ENCODE measurements at places on chromosomes 7 and 10.

GRCh38 chr7:128859232-128860157, 3.2 kb upstream of the ATP6V1F start:
- no peak for DNase-seq

DNA sequence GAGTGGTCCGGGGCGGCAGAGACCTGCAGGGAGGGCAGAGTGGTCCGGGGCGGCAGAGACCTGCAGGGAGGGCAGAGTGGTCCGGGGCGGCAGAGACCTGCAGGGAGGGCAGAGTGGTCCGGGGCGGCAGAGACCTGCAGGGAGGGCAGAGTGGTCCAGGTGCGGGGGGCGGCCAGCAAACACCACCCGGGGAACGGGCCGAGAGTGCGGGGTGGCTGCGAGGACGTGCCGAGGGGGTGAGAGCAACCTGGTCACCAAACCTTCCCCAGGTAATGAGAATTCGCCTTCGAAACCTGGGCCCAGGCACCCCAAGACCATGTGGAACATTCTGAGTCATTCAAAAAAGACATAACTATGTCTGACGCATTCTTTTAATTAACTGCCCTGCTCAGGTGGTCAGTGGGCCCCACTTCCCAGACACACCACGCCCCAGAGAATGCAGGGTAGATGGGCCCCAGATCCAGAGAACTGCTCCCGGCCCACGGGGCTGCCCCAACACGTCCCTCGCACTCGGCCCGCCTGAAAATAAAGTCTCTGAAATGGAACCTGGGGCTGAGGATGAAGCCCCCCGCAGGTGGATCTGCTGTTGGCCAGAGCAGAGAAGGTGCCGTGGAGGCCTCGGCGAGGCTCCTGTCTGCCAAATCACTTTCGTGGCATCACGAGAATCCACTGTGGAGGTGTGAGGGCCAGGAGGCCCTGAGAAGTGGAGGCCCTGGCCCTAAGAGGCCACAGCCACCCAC, 12.5 kb upstream of the GPR146 start:
- DNase-seq = no peak

- no peak for DNase-seq
Measured at GRCh38 chr10:99720387-99720786, 11.5 kb downstream of the COX15 start.

DNA sequence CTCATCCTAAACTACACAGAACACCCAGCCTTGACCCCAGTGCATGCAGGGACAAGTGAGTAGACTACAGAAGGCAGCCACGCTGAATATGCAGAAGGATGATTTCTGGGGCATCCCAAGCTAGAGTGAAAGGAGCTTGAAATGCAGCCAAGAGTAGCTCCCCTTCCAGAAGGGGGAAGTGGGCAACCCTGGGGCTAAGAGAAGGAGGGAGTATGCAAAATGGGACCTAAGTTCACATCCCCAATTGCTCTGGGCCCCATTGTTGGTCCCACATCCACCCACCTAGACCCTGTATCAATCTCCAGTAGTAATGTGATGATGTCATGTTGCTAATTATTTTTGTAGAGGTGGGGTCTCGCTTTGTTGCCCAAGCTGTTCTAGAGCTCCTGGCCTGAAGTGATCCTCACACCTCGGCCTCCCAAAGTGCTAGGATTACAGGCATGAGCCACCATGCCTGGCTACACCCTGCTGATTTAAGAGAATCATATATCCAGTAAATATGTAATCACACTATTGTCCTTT, 5.6 kb upstream of the PSTK start:
- no peak for DNase-seq

GRCh38 chr10:96830511-96831199, 1.4 kb upstream of the LCOR start:
- DNase-seq = no peak

DNA sequence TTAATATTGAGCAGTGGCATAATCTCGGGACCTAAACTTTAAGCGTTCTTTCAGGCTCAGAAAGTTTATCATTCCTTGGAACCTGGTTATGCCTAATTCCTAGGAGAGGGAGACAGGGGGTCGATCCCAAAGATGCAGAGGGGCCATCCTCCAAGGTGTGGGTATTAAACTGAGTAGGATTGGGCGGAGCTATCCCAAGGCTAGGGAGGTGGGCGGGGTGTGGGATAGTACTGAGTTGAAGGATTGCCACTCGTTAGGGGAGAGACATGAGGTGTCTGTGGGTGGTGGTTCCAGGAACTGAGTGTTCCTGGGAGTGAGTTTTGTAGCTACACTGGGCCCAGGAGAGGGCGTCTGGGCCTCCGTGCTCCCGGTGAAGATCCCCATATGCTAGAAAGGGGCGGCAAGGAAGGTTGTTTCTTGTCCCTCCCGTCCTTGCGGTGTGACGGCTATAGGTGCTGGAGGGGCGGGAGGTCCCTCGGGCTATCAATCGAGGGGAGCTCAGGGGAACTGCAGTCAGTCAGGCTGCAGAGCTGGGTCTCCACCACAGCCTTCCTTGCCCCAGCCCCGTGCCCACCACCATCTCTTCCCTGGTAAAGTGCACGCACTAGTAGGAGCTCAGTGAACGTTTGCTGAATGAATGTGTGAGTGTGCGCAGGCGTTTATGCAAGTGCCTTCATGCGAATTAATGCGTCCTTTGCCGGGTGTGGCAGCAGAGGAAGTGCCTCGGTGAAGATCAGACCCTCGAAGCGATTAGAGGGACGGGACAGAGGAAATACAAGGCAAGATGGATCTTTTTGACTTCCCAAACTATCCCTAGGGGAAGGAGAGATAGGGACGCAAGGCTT, 3.0 kb upstream of the HMX2 start:
- no peak for DNase-seq

DNA sequence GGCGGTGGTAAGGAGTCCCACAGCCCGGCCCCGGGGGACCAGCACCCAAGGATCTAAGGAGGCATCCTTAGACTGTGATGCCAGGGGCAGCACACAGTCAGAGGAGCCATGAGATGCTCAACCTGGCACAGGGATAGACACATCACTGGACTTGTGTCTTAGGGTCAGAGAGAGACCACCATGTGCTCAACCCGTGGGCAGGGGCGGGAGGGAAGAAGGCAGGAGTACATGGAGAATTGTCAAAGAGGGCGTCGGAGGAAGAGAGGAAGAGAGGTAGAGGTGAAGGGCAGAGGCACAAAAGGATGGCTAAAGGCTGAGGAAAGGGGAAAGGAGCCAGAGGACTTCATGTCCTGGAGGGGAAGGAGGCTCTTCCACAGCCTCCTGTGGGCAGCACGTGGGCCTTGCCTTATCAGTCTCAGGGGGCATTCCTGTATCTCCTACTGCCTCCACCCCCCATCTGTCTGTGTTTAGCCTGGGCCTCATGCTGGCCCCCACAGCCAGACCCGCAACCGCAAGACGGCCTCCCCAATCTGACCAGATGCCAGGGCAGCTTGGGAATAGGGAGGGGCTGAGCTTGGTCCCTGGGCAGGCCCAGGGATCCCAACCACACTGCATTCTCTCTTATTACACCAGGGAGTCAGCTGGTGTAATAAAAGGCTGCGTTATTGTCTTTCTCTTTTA, 2.2 kb downstream of the ADCY1 start:
- no peak for DNase-seq

All from NCI-H524 treated with DMSO at 0.1 percent for 48 hours (cell line).